Putamen (tissue), 1 donor: ENCODE measurements at places on chromosomes 1 and 21.

DNA sequence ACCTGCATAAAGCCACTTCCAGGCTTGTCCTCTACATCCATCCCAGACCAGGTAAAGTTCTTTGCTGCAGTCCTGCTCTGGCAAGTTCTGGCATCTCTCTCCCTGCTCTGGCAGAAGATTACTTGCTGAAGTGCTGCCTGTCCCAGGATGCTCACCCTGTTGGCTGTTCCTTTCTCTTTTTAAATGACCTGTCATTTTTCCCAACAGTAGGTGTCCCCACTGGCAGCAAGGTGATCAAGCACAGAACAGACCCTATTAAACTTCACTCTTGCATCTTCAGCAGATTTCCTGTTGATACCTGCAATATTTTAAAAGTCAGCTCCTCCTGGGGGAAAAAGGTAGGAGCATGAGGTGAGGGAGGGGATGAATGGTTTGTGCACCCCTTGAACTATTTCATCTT, 332.6 kb downstream of the PBX1 start:
- no peak for DNase-seq

- DNase-seq, result no peak
These were observed 11.1 kb upstream of the SCYL3 start for GRCh38 chr1:169904834-169905233.

GRCh38 chr1:94819238-94819944, 766 bp upstream of the SLC44A3 start:
- DNase-seq, result no peak

- no peak for DNase-seq
These were observed 54.2 kb downstream of the JAK1 start for GRCh38 chr1:64912191-64912590.

- DNase-seq, result no peak
These were observed 15.4 kb upstream of the EPS15 start for GRCh38 chr1:51534447-51534846.

GRCh38 chr1:39153684-39154083, 50.8 kb upstream of the MACF1 start:
- DNase-seq, result no peak

DNA sequence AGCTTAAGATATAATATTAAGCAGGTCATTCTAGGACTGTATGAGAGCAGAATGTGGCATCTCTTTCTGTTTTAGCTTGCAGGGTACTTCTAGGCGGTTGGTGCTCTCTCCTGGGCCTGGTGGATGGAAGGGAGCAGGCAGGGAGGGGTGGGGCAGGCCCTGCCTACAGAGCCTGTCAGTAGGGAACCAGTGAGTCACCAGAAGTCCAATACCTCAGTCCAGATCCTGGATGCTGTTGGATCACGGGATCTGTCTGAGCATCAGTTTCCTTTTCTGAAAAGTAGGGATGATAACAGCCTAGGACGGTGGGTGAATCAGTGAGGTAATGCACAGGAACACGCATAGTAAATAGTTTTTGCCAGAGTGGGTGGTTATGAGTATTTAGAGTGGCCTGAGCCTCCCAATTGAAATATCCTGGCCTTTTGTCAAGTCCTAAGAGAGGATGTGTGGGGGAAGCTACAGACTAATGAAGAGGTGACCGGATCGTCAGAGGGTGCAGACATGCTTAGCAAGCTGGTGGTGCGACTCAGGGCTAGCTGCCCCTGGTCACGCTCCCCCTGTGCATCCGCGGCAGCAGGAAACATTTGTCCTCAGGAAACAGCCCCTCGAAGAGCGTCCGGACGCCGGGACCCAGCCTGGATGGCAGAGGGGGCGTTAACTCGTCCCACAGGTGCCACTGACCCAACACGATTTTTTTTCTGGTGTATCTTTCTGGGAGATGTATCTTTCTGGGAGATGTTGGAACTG, 23.9 kb downstream of the NAV1 start:
- DNase-seq, result no peak

GRCh38 chr1:176843352-176844297, 320.9 kb downstream of the ASTN1 start:
- peak; percentile 19 for DNase-seq

- no peak for DNase-seq
These were observed 59.8 kb downstream of the MAST2 start for GRCh38 chr1:45863218-45863617.

DNA sequence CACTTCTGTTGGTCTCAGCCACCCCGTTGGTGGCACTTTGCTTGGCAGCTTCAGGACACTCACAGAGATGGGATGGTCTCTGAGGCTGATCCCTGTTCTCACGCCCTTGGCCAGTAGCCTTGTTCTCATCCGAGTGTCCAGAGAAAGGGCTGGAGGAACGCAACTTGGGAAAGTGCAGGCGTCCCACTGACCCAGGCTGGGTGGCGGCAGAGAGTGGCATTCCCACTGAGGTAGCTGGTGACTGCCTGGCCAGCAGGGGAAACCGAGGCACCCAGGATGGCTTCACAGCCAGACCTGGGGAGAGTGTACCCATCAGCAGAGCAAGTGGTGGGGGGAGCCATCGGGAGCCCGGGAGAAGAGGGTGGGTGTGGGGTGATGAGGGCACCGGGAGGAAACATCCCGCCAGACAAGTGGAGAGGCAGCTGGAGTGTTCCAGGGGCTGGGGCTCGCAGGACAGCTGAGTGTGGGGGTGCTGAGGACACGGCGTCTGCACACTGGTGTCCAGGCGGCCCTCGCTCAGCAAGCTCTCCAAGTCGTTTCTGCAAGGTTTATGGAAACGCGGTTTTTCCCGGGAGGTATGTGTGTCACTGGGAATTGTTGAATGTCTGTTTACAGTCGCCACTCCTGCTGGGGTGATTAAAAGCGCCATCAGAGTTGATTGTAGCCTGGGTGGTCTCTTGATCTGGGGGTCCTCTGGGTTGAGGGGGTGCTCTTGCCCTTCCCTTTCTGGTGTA, 97.8 kb downstream of the SIK1 start:
- DNase-seq, result no peak

- no peak for DNase-seq
These were observed 73.0 kb downstream of the GBP6 start for GRCh38 chr1:89436856-89437255.

GRCh38 chr1:227072991-227073390, 132.9 kb downstream of the COQ8A start:
- DNase-seq, result no peak

GRCh38 chr1:157170677-157171515, 32.7 kb upstream of the ETV3 start:
- no peak for DNase-seq

DNA sequence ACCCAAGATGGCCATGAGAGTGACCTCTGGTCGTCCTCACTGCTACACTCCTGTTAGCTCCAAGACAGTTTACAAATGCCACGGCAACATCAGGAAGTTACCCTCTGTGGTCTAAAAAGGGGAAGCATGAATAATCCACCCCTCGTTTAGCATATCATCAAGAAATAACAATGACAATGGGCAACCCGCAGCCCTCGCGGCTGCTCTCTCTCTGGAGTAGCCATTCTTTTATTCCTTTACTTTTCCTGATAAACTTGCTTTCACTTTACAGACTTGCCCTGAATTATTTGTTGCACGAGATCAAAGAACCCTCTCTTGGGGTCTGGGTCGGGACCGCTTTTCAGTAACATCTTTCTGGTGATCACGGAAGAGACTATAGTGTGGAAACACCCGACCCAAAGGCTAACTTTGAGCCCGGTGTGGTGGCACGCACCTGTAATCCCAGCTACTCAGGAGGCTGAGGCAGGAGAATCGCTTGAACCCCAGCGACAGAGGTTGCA, 19.8 kb upstream of the COX20 start:
- DNase-seq, result no peak

DNA sequence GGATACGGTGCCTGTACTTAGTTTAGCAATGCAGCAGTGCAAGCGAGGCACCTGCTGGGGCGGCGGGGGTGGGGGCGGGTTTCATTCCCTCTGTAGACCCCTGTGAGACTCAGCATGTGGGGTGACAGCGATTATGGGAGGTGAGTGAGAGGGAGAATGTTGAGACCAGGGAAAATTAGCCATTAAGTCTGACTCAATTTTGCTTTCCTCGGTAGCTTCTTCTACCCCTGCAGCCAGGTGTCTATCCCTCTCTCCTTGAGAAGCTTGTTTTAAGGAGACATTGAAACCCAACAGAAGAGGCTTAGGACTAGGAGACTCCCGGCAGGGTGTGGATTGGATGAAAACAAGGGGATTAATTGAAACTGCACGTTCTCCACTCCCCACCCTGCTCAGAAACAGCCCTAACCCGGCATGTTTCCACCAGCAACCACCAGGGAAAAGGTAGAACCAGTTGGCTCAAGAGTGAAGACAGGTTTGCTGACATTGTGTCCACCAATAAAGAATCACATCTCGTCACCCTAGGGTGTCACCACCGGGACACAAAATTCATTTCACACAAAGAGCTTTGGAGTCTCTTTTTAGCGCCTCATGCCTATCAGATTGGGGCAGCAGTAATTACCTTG, 20.6 kb upstream of the ATF3 start:
- no peak for DNase-seq

DNA sequence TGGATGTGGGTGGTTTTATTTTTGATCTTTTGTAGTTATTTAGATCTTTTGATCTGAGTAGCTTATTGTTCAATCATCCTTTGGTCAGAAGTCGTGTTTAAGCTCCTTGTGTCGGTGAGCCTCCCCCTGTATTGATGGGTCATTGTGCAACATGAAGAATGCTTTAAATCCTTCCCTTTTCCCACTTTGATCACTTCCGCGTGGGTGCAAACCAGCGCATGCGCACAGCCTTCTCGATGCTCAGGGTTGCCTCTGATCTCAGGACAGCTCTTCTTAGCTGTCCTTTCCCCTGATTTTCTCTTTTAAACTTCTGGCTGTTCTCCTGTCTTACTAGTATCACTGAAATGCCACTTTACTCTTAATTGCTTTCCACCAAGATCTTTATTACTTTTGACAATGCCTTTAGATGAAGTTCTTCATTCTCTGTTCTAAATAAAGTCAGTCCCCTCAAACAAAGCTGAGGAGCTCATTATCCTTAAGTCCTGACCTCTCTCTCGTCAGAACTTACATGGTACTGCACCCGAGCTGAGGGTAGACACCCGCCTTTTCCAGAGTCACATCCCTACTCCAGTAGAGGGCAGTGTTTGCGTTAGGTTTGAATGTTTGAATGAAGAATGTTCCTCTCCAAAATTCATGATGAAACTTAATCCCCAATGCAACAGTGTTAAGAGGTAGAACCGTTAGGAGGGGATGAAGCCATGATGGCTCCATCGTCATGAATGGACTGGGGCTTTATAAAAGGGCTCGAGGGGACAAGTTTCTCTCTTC, 547.9 kb upstream of the TMPRSS15 start:
- peak; percentile 6 for DNase-seq

DNA sequence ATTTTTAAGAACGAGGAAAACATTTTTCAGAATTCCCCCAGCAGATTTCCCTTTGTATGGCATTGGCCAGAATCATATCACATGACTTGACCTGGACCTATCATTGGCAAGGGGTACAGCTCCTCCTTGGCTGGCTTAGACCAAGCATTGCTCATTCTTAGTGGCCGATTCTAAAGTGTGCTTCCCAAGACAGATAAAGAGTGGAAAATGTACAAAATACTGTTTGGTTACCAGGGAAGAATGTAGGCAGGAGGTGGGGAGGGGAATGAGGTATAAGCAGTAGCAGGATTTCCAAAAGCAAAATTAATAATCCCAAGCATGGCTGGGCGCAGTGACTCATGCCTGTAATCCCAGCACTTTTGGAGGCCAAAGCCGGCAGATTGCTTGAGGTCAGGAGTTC, 75.6 kb upstream of the KRTAP11-1 start:
- DNase-seq, result no peak

DNA sequence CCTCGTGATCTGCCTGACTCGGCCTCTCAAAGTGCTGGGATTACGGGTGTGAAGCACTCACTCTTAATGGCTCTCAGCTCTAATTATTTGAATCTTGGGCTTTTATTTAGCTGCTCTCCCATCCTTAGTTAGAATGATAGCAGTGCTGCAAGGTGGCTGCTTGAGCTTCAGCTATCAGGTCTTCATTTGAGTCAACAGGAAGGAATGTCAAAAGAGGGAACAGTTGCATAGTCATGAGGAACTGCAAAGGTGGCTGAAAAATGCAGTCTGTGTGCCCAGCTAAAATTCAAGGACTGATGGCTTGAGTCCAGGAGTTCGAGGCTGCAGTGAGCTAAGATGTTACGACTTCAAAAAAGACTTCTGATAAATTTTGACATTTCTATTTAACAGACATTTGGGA, 55.6 kb downstream of the UCK2 start:
- no peak for DNase-seq

- no peak for DNase-seq
These were observed 57.7 kb downstream of the DMAP1 start for GRCh38 chr1:44270686-44271628.

DNA sequence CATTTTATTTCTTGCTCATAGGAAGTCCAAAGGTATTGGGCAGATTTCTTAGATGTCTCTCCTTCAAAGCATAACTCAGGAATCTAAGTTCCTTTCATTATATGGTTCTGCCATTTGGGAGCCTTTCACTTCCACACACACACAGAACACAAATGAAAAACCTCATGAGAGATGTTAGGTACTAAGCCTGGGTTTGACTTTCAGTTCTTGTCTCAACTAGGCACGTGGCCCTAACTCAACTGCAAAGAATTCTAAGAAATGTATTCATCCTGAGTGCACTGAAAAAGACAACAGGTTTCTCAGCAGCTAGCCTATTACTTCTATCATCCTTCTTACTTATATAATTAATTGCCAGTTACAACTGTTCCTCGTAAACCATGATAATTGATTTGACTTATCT, 190.0 kb upstream of the SAMSN1 start:
- no peak for DNase-seq

DNA sequence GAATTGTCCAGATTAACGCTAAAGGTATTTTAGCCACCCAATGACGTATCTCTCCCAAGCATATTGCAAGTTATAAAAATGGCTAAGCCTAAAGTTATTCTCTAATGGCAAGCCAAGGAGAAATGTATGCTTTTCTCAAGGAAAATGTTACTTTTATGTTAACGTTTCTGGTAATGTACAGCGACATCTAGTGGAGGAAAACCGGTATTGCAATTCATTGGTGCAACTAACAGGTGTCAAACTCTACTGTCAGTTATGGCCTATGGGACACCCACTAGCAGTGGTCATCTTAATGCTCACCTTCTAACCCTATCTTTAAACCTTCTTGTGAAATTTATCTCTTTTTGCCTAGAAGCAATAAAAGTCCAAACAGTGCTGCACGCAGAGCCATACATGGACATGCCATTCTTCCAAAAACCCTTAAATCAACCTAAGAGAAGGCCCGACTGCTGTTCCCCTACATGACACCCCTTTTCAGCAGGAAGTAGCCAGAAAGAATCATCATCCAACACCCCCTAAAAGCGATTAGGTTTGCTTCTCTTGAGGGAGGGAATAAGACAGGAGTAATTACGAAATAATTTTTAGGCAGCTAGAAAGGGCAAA, 68.7 kb upstream of the LRIF1 start:
- peak; percentile 2 for DNase-seq

DNA sequence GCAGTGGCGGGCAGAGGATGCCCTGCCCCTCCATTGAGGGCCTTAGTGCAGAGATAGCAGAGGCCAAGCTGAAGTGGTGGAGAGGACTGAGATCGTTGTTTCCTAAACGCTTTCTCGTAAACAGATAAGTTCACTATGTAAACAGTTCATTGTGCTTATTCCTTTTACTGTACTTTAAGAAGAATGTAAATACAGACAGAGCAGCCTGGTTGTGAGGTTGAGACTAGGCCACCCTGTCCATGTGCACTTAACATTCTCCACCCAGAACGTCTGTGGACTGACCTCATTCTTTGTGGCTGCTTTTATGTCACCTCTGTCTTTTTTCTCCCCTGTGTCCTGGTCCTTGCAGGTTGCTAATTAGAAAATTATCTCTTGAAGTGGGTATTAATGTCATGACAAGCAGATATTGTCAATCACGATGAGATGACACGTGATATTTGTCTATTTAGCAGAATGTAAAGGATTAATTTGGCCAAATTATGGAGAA, 8.5 kb downstream of the CENPS start:
- no peak for DNase-seq

GRCh38 chr1:200372885-200373181, 37.0 kb downstream of the ZNF281 start:
- no peak for DNase-seq
